ENCODE measurements at places on chromosomes 3 and 15.

DNA sequence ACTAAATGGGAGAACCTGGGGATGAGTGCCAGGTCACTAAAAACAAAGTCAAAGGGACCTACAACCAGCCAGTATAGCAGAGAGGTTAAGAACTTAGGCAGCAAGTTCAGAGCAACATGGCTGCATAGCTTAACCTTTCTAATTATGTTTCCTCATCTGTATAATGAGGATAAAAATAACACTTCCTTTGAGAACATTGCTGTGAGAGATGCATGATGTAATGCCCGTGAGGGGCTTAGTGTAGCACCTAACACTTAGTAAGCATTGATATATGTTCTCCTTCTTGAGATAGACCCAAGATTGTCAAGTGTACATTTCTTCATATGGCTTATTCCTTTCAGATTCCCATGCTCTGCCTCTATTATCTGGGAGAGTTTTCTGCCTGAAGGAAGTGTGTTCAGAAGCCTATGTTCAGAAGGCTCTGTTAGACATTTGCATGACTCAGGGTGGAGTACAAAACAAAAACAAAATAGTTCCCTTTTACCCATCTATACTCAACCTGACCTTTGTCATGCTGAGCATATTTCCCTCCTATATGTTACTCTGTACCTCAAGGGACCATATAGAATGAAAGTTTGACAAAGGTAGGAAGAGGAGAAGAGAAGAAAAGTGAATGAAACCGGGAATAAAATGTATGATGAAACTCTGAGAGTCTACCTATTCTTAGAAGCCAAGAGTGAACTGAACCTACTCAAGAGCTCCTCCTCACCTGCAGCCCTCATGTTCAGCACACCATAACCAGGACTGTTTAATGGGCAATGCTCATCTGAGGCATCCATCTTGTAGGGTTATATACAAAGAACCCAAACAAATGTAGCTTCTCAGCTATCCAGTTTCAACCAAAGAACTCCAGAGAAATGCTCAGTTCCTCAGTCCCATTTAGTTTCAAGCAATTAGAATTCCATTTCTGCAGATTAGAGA lies 70.7 kb upstream of the KCNMB2 start:
- H3K4me3 ChIP-seq = no peak overlapping the region
- H3K27me3 ChIP-seq = peaks cover 15% of the 10 kb centered on the region
- no peak for DNase-seq
- H3K4me1 ChIP-seq = no peaks in the 10 kb centered on the region
- no peak overlapping the region for H3K27ac ChIP-seq
- H3K36me3 ChIP-seq = no peaks in the 10 kb centered on the region

DNA sequence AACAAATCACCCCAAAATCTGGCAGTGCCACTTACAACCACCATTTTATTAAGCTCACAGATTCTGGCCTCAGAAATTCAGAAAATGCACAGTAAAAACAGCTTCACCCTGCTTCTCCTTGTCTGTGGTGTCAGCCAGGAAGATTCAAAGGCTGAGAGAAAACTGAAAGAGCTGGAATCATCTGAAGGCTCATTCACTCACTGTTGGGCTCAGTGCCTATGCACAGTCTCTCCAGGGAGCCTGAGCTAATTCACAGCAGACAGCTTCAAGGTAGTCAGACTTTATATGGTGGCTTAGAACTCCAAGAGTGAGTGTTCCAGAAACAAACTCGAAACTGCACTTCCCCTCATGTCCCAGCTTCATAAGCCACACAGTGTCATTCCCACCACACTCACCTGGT lies 16.5 kb upstream of the PLOD2 start:
- peaks cover 9% of the 10 kb centered on the region for H3K27me3 ChIP-seq
- H3K36me3 ChIP-seq = no peaks in the 10 kb centered on the region
- H3K4me1 ChIP-seq = no peaks in the 10 kb centered on the region
- no peak overlapping the region for H3K27ac ChIP-seq
- DNase-seq = no peak

GRCh38 chr3:29212789-29213433 lies 68.0 kb upstream of the RBMS3 start:
- H3K4me1 ChIP-seq = peaks cover 5% of the 10 kb centered on the region
- DNase-seq = no peak
- H3K27me3 ChIP-seq = peaks cover 11% of the 10 kb centered on the region
- no peak overlapping the region for H3K4me3 ChIP-seq

GRCh38 chr3:29695643-29696198 lies 414.9 kb downstream of the RBMS3 start:
- H3K36me3 ChIP-seq = no peaks in the 10 kb centered on the region
- no peak overlapping the region for H3K27ac ChIP-seq
- H3K27me3 ChIP-seq = peaks cover 23% of the 10 kb centered on the region
- no peak for DNase-seq
- H3K4me1 ChIP-seq = no peaks in the 10 kb centered on the region

DNA sequence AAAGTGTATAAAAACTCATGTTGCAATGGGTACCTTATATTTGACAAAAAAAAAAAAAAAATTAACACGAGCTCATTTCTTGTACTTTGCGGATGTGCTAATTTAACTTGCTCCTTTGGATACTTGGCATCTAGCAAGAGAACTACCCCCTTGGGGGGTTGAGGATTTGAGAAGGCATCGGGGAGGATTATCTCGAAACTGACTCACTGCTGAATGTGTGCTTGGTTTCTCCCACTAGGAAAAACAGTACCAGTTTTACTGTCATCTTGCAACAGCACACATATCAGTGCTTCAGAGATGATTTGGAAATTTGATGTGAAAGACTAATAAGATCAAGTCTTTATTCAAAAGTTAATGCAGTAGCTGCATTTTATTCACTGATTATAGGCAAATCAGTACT lies 891 bp downstream of the EXOG start:
- peaks cover 2% of the 10 kb centered on the region for H3K36me3 ChIP-seq
- H3K4me3 ChIP-seq = peak overlapping the region; percentile 97
- DNase-seq = no peak
- peak overlapping the region; percentile 93 for H3K27ac ChIP-seq
- H3K4me1 ChIP-seq = peaks cover 20% of the 10 kb centered on the region

DNA sequence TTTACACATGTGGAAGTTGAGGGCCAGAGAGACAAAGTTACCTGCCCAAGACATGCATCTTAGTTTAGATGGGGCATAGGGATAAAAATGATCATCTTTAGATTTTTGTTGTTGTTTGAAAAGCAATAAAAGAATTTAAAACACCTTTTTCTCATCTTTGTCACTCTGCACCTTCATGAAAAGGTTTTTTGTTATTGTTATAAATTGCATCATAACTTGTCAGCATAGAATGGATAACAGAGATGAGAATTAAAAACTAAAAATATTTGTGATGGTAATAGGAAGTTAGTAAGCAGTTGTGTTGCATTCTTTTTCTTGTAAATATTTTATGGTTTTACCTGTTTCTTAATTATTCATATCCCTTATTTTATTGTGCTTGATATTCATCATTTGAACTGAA lies 13.4 kb upstream of the ZBTB47 start:
- H3K27me3 ChIP-seq = no peaks in the 10 kb centered on the region
- peak overlapping the region; percentile 74 for H3K27ac ChIP-seq
- DNase-seq = no peak
- no peak overlapping the region for H3K4me3 ChIP-seq

DNA sequence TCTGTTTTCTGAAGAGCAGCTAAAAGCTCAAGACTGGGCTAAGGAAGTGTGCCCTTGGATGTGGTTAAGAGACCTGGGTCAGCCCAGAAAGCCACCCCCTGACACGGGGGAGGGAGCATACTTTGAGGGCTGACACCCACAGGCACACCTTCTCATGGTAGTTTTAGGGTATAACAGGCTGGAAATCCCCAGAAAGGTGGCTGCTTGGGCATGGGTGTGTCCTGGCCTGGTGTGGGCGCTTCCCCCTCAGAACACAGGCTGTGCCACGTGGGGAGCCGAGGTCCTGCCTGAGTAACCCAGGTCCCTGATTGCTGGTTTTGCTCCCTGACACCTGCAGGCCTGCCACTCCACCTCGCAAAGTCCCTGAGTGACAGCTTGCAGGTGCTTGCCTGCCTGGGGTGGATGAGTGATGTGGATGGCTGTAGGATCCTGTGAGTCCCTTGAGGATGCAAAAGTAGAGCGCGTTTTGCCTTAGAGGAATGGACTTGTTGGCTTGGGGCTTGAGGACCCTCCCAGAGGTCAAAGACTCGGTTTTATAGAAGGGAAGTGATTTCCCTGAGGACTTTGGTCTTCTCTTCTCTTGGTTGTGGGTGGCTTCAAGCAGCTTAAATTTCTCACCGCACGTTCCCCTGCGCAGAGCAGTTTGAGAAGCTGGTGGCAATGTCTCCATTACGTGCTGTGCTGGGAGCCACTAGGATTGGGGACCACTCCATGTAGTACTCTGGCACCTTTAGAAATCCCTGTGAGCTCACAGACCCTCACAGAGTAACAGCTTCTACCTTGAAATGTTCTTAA lies 94.4 kb downstream of the DNASE1L3 start:
- no peaks in the 10 kb centered on the region for H3K27me3 ChIP-seq
- H3K4me3 ChIP-seq = peak overlapping the region; percentile 37
- H3K27ac ChIP-seq = peak overlapping the region; percentile 43
- peaks cover 13% of the 10 kb centered on the region for H3K36me3 ChIP-seq

DNA sequence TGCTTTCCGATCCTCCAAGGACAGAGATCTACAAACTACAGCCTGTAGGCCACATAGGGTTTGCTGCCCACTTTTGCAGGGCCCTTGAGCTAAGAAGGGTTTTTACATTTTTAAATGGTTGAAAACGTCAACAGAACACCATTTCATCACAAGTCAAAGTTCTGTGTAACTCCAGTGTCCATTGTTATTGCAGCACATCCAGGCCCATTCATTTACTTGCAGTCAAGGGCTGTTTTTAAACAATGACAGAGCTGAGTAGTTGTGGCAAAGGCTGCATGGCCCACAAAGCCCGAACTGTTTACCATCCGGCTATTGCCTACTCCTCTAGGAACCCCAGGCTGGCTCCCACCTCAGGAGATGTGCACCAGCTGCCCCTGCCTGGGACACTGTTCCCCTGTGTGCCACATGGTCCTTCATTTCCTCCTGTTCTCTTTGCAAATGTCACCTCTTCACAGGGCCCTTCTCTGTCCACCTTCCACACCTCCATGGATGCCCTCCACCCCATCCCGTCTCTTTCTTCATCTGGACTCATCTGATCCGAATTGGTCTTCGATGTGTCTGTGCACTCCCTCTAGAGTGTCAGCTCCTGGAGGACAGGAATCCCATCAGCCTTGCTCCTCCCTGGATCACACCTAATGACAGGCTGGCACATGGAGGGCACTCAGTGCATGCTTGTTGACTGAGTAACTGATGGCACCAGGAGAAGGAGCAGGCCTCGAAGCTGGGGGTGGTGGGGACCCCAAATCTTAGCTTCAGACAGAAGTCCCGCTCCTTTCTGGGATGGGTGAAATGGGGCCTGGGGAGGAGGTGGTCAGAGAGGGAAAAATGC lies 69.5 kb upstream of the IQSEC1 start:
- no peak overlapping the region for H3K27ac ChIP-seq
- no peak for DNase-seq
- H3K4me3 ChIP-seq = no peak overlapping the region
- no peaks in the 10 kb centered on the region for H3K4me1 ChIP-seq
- no peaks in the 10 kb centered on the region for H3K36me3 ChIP-seq

DNA sequence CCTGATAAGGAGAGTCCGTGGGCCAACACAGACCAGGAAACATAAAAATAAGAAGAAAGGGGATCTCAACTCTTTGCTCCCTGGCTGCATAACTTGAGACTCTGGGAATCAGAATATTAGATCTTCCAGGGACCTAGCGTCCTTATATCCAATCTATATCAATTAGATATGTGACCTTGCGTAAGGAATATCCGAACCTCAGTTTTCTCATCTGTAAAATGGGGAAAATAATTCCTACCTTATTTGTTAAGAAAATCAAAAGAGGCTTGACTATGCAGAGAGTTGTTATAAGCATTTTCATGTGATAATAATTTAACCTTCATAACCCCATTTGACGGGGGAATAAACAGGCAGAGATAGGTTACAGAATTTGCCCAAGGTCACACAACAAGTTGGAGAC lies 7.1 kb upstream of the LIPC start:
- no peaks in the 10 kb centered on the region for H3K36me3 ChIP-seq
- H3K27me3 ChIP-seq = no peaks in the 10 kb centered on the region
- H3K4me1 ChIP-seq = peaks cover 35% of the 10 kb centered on the region
- no peak overlapping the region for H3K4me3 ChIP-seq
- no peak overlapping the region for H3K27ac ChIP-seq

GRCh38 chr3:39241561-39241960 lies 38.3 kb downstream of the CX3CR1 start:
- peaks cover 10% of the 10 kb centered on the region for H3K27me3 ChIP-seq
- H3K27ac ChIP-seq = no peak overlapping the region
- no peak overlapping the region for H3K4me3 ChIP-seq
- no peak for DNase-seq

Data from activated T-cell treated with anti-CD3 and anti-CD28 coated beads, Interleukin-2, amount 50 U/mL, for 72 hours (primary cell).